Immature natural killer cell (primary cell): ENCODE measurements at places on chromosomes 2 and 18.

GRCh38 chr18:2417861-2418610, 153.3 kb downstream of the METTL4 start:
- no peak for DNase-seq
- no peak overlapping the region for H3K27ac ChIP-seq
- H3K36me3 ChIP-seq = no peaks in the 10 kb centered on the region
- H3K4me1 ChIP-seq = no peaks in the 10 kb centered on the region
- peaks cover 5% of the 10 kb centered on the region for H3K27me3 ChIP-seq

- H3K27ac ChIP-seq = no peak overlapping the region
- no peaks in the 10 kb centered on the region for H3K36me3 ChIP-seq
- H3K27me3 ChIP-seq = peaks cover 3% of the 10 kb centered on the region
- DNase-seq = no peak
- no peaks in the 10 kb centered on the region for H3K4me1 ChIP-seq
Measured at GRCh38 chr18:7290077-7290476, 59.2 kb downstream of the LRRC30 start.

DNA sequence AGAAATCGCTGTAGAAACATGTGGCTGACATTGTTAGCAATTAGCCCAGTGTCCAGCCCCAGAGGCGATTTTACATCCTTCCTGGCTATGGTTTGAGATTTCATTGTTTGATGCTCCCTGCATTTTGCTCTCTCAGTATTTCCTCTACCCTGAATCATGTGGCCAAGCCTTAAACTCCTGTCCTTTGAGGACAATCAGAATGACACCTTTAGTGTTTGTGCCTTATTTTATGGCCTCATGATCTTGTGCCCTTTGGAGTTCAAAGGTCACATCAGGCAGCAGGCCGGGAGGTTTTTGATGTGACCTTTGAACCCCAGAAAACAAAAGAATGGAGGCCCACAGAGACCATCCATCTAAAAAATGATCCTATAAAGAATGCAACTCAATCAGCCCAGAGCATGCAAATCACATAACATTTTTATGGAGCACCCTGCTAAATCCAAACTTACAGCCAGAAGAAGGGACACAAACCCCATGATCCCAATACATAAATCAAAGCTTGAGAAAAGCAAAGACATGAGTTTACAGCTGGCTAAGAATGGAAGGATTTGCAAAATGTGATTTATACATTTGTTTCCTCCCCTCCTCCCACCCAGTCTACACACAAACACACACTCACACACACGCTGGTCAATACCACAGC, 52.5 kb downstream of the FECH start:
- no peaks in the 10 kb centered on the region for H3K36me3 ChIP-seq
- no peaks in the 10 kb centered on the region for H3K4me1 ChIP-seq
- H3K27ac ChIP-seq = no peak overlapping the region
- H3K27me3 ChIP-seq = peaks cover 1% of the 10 kb centered on the region
- no peak for DNase-seq

DNA sequence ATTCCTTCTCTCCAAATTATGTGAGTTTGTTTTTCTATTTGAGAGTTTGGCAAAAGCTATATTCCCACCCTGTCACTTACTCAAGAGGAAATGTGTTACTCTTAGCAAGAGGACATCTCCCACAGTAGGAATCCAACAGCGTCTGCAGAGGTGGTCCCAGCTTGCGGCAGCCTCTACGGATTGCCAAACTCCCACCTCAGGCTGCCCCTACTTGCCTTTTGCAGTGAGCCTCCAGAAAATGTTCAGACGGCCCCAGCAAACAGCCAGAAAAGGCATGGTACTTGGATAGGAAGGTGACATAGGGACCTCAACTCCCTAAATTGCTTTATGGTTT, 158.4 kb downstream of the SUCLG1 start:
- no peaks in the 10 kb centered on the region for H3K36me3 ChIP-seq
- H3K27ac ChIP-seq = no peak overlapping the region
- no peak for DNase-seq
- peaks cover 3% of the 10 kb centered on the region for H3K27me3 ChIP-seq

DNA sequence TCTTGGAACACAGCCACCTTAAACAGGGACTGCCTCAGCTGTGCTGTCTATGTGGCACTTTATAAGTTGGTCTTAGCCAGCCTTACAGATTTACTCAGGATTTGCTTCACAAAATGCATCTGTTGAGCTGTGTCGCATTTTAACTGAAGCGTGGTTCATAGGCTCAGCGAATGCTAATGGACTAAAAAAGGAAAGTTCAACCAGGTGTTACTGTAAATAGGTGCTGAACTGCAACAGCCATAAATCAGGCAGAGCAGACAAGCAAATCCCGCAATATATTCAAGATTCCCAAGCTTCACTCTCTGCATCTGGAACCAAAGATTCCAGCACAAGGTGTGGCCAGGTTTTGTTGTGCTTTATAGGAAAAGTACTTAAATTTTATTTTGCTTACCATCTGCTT, 130.0 kb downstream of the EPHA4 start:
- H3K27ac ChIP-seq = no peak overlapping the region
- H3K36me3 ChIP-seq = peaks cover 48% of the 10 kb centered on the region
- H3K27me3 ChIP-seq = no peaks in the 10 kb centered on the region
- DNase-seq = no peak

DNA sequence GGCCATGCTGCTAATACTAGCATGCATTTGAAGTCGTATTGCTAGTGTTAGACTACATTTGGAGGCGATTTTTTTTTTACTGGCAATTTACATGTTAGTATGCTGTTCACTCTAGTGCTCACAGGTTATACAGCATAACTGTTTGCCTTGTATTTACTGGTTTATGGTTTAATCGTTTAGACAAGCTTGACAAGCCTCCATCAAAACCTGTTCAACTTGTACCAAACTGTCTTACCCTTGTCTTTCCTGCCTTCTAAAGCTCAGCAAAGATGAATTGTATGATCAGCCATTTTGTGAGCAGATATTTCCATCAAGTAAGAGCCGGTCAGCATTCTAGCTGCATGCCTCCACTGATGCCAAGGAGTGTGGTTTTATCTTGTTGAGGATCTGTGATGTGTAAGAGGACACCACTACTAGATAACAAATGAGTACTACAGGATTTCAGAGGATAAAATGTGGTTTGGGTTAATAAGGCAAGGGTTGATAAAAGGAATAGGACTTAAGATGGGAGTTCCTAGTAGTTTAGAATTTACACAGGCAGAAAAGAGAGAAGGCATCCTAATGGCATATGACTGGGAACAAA, 68.4 kb upstream of the ITM2C start:
- peaks cover 28% of the 10 kb centered on the region for H3K36me3 ChIP-seq
- DNase-seq = no peak
- no peak overlapping the region for H3K27ac ChIP-seq
- peaks cover 17% of the 10 kb centered on the region for H3K4me1 ChIP-seq
- H3K4me3 ChIP-seq = no peak overlapping the region

DNA sequence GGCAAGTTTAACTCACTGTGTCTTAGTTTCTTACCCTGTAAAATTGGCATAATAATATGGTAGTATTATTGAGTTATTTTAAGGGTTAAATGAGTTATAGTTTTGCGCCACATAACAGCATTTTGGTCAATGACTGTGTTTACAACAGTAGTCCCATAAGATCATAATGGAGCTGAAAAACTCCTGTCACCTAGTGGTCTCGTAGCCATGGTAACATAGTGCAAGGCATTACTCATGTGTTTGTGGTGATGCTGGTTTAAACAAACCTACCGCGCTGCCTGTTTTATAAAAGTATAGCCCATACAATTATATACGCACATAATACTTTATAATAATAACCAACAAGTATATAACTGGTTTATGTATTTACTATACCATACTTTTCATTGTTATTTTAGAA, 15.8 kb downstream of the UNC80 start:
- peaks cover 12% of the 10 kb centered on the region for H3K4me1 ChIP-seq
- H3K27ac ChIP-seq = no peak overlapping the region
- peaks cover 2% of the 10 kb centered on the region for H3K27me3 ChIP-seq
- no peak overlapping the region for H3K4me3 ChIP-seq
- no peak for DNase-seq
- no peaks in the 10 kb centered on the region for H3K36me3 ChIP-seq

DNA sequence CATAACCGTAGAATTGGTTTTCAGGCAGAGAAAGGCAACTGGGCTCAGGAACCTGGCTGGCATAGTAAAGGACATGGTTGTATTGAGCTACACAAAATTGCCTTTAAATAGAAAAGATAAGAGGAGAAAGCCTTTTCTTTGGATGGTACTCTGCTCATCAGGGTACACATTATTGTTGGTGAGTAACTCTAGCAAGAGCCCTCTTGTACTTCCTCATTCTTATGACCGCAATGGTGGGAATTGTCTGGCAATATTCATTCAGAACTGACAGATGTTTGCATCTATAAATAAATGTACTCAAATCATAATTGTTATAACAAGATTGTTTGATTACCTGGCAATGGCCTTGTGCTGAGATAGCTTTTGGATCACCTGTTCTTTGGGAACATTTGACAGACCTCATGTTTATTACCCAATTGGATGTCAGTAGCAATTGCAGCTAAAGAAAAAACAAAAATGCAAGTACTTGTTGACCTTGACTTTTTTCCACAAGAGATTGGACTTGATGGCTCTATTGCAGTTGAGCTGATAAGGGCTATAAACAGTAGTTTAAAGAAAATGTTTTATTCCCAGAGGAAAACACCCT, 43.9 kb downstream of the MEIS1 start:
- no peaks in the 10 kb centered on the region for H3K36me3 ChIP-seq
- H3K4me3 ChIP-seq = no peak overlapping the region
- no peaks in the 10 kb centered on the region for H3K27me3 ChIP-seq
- no peak overlapping the region for H3K27ac ChIP-seq
- no peaks in the 10 kb centered on the region for H3K4me1 ChIP-seq

- no peak overlapping the region for H3K4me3 ChIP-seq
- no peak for DNase-seq
- H3K36me3 ChIP-seq = no peaks in the 10 kb centered on the region
- no peaks in the 10 kb centered on the region for H3K4me1 ChIP-seq
- no peak overlapping the region for H3K27ac ChIP-seq
Measured at GRCh38 chr2:200448455-200448854, 61.4 kb downstream of the KCTD18 start.

DNA sequence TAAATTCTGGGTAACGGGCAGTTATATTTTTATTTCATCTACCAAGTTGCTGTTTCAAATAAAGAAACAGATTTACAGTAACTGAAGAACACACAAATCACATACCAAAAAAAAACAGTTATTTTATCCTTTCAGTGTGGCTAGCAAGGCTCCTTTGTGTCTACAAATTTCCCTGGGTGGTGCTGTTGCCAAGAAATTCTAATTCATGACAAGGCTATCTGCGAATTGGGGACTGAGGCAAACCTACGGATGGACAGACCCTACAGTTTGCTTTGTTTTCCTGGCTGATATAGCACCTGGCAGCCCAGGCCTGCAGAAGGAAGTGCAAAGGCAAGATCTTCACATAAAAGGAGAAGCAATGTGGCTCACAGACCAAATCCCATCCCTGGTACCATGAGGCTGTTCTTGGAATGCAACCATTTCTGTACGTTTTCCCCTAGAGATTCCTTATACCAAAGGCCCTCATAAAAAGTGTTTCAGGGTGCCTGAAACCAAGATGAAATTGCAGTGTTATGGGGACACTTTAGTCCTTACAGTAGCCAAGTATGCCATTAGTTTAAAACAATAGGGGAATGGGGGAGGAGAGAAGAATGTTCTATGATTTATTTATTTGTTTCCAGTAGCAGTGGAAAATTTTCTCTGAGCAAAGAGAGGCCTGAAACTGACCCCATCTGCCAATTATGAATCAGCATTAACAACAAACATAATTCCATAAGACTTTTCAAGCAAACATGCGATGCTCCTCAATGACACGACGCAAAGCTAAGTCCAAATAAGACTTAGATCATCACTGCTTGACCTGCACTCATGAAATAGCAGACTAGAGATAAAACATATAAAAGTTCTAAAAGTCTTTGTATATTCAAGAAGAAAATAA, 4.3 kb downstream of the KLF7 start:
- H3K27ac ChIP-seq = no peak overlapping the region
- no peaks in the 10 kb centered on the region for H3K36me3 ChIP-seq
- no peak overlapping the region for H3K4me3 ChIP-seq

DNA sequence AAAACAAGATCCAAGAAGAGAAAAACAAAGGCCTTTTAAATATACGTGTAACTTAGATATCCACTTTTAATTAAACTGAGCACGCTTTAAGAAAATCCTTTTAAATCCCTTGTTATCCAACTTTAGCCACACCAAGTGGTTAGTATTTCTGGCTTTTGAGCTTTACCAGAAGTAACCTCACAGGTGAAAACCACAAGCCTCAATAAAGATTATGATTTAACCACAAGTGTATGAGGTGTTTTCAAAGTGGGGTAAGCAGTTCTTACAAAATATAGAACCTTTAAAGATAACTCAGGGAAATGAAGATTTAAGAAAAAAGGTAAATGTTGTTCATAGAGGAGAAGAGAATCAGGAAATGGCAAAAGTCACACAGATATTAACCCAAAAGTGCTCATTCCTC, 58.4 kb upstream of the CDCA7 start:
- no peak overlapping the region for H3K27ac ChIP-seq
- no peak overlapping the region for H3K4me3 ChIP-seq
- no peaks in the 10 kb centered on the region for H3K36me3 ChIP-seq

- H3K27me3 ChIP-seq = peaks cover 2% of the 10 kb centered on the region
- no peaks in the 10 kb centered on the region for H3K36me3 ChIP-seq
- H3K4me1 ChIP-seq = peaks cover 14% of the 10 kb centered on the region
Measured at GRCh38 chr2:147352264-147353071, 492.4 kb upstream of the ACVR2A start.

- no peaks in the 10 kb centered on the region for H3K36me3 ChIP-seq
- peaks cover 56% of the 10 kb centered on the region for H3K4me1 ChIP-seq
- H3K27me3 ChIP-seq = peaks cover 2% of the 10 kb centered on the region
- H3K4me3 ChIP-seq = no peak overlapping the region
Measured at GRCh38 chr2:230590333-230590732, 122.3 kb upstream of the CAB39 start.

- no peak overlapping the region for H3K4me3 ChIP-seq
- no peak overlapping the region for H3K27ac ChIP-seq
- no peak for DNase-seq
- H3K36me3 ChIP-seq = no peaks in the 10 kb centered on the region
Measured at GRCh38 chr2:106572541-106573450, 85.6 kb downstream of the CD8B2 start.

DNA sequence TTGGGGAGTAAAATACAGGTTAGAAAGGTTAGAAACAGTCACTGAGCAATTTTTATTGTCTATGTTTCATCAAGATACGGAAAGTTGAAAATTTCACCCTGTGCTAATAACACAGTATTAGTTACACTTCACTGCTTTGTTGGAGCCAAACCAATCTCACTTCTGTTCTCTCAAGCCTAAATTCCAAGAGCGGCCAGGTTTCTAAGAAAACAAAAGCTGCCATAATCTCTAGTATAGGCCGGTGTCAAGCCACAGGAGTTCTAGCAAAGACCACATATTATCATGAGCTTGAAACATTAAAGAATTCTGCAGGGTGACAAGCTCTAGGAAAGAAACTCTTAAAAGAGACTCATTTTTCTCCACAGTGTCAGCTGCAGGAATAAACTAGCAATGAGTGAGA, 128.7 kb downstream of the TXNL1 start:
- no peaks in the 10 kb centered on the region for H3K36me3 ChIP-seq
- no peak overlapping the region for H3K27ac ChIP-seq
- no peaks in the 10 kb centered on the region for H3K4me1 ChIP-seq
- no peak for DNase-seq
- H3K27me3 ChIP-seq = peaks cover 3% of the 10 kb centered on the region

- H3K27ac ChIP-seq = no peak overlapping the region
- no peaks in the 10 kb centered on the region for H3K4me1 ChIP-seq
- no peaks in the 10 kb centered on the region for H3K27me3 ChIP-seq
- H3K36me3 ChIP-seq = no peaks in the 10 kb centered on the region
Measured at GRCh38 chr2:140567734-140568133, 1563.1 kb downstream of the LRP1B start.

GRCh38 chr18:72652990-72653593, 109.0 kb upstream of the CBLN2 start:
- H3K4me1 ChIP-seq = no peaks in the 10 kb centered on the region
- no peak for DNase-seq
- H3K36me3 ChIP-seq = no peaks in the 10 kb centered on the region
- no peak overlapping the region for H3K27ac ChIP-seq
- H3K27me3 ChIP-seq = no peaks in the 10 kb centered on the region
- H3K4me3 ChIP-seq = no peak overlapping the region
